Sigmoid colon (tissue), 7 donors: ENCODE measurements at places on chromosomes 12 and 14. TPM values are rescaled to one million over a fixed set of nuclear protein-coding genes. Genes with fewer than 3 reads are reported as not detected.

DNA sequence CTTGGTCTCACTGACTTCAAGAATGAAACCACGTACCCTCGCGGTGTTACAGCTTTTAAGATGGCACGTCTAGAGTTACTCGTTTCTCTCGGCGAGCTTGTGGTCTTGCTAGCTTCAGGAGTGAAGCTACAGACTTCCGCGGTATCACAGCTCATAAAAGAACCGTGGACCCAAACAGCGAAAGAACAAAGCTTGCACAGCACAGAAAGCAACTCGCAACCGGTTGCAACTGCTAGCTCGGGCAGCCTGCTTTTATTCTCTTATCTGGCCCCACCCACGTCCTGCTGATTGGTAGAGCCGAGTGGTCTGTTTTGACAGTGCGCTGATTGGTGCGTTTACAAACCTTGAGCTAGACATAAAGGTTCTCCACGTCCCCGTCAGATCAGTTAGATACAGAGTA lies 4.2 kb upstream of the CLEC4C start:
- H3K4me3 ChIP-seq, result no peak overlapping the region
- no peaks in the 10 kb centered on the region for H3K36me3 ChIP-seq
- DNase-seq, result no peak
- no peak overlapping the region for H3K27ac ChIP-seq

GRCh38 chr12:4538207-4539160 lies at the start of gene RAD51AP1:
RAD51AP1 (plus strand) TSS chr12:4538890; CDS start chr12:4538940, 50 bp downstream.
- peak; percentile 96 for DNase-seq
- no peaks in the 10 kb centered on the region for H3K4me1 ChIP-seq
- peak within 1 kb of the TSS; percentile 73 for H3K4me3 ChIP-seq
- peak within 1 kb of the TSS; percentile 86 for H3K27ac ChIP-seq
- H3K36me3 ChIP-seq, result peaks cover 23% of the 10 kb centered on the region

GRCh38 chr12:100926669-100927248 lies 132.2 kb downstream of the ANO4 start:
- H3K27me3 ChIP-seq, result no peaks in the 10 kb centered on the region
- H3K4me1 ChIP-seq, result no peaks in the 10 kb centered on the region
- DNase-seq, result no peak

DNA sequence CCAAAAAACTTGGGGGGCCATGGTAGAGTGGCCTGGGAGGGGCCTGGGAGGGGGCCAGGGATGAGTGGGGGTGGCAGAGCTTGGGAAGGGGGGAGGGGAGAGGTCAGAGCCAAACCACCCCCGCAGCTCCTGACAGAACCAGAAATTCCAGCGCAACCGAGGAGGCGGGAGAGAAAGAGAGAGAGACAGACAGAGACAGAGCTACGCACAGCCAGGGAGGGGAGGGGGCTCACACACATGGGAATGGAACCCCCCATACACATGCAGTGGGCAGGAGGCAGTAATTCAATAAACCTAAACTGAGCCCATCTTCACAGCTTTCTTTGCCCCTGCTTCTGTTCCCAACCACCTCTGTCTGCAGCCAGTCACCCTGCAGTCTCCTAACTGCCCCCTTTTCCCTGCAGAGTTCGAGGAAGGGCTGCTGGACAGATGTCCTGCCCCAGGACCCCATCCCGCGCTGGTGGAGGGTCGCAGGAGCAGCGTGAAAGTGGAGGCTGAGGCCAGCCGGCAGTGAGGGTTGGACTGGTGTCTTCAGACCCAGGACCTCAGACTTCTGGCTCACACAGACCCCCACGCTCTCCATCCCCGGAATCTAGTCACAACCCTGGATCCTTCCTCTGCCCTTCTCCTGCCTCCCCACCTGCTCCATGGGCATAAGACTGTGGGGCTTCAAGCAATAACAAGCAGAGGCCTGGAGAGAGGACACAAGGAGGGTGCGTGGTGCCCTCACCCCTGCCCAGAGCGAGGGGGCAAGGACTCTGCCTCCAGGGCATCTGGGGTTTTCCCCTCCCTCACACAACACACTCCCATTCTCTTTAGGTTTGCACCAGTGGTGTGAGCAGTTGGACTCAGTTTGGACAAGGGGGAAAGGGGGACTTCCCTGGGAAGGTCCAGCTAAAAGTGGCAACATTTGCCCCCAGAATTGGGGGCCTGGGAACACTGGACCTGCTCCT lies 5.6 kb downstream of the NAB2 start:
- peak overlapping the region; percentile 4 for H3K4me3 ChIP-seq
- peak overlapping the region; percentile 99 for H3K27ac ChIP-seq
- H3K4me1 ChIP-seq, result no peaks in the 10 kb centered on the region
- H3K27me3 ChIP-seq, result no peaks in the 10 kb centered on the region

DNA sequence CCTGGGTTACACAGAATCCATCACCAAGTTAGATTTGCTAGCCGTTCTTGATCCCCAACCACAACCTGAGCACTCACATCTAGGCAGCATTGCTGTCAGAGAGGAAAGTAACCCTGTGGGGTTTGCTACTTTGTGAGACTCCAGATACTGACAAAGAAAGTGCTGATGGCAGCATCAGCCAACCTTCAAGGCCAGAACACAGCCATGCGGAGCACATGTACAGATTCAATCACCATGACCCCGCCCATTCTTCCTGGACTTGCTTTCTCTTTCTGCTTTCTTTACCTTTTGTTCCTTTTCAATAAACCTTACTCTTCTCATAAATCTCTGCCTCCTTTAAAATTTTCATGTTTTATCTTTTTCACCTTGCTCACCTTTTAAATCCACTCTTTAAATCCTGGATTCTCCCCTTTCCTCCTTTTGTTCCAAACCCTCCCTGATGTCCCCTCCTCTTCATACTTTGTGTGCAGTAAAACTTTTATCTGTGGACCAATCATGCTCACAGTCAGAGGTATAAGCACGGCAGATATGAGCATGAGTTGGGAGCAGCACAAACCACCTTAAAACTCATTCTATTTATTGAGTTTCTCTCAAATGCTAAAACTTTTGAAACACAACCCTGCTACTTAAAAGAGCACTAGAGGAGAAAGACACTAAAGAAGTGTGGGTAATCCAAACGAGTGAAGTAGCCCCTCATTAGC lies 21.9 kb upstream of the CERS5 start:
- H3K27me3 ChIP-seq, result no peaks in the 10 kb centered on the region
- peaks cover 28% of the 10 kb centered on the region for H3K36me3 ChIP-seq
- H3K27ac ChIP-seq, result no peak overlapping the region
- no peak for DNase-seq
- H3K4me3 ChIP-seq, result no peak overlapping the region
- H3K4me1 ChIP-seq, result no peaks in the 10 kb centered on the region

GRCh38 chr14:77061630-77062257 lies 33.2 kb upstream of the IRF2BPL start:
- H3K27ac ChIP-seq, result no peak overlapping the region
- H3K36me3 ChIP-seq, result no peaks in the 10 kb centered on the region
- DNase-seq, result no peak
- no peaks in the 10 kb centered on the region for H3K4me1 ChIP-seq
- no peak overlapping the region for H3K4me3 ChIP-seq

GRCh38 chr12:212715-213526 lies 1.0 kb downstream of the SLC6A12 start:
- DNase-seq, result no peak
- no peak overlapping the region for H3K4me3 ChIP-seq
- no peaks in the 10 kb centered on the region for H3K36me3 ChIP-seq

- peak; percentile 71 for DNase-seq
- H3K27me3 ChIP-seq, result no peaks in the 10 kb centered on the region
- no peaks in the 10 kb centered on the region for H3K4me1 ChIP-seq
- no peak overlapping the region for H3K4me3 ChIP-seq
- peak overlapping the region; percentile 73 for H3K27ac ChIP-seq
- no peaks in the 10 kb centered on the region for H3K36me3 ChIP-seq
Observed at GRCh38 chr12:10395390-10395998, 5.7 kb upstream of the KLRK1 start.

- H3K4me3 ChIP-seq, result no peak overlapping the region
- H3K4me1 ChIP-seq, result no peaks in the 10 kb centered on the region
- no peaks in the 10 kb centered on the region for H3K27me3 ChIP-seq
- no peak for DNase-seq
- no peak overlapping the region for H3K27ac ChIP-seq
Observed at GRCh38 chr12:9244894-9245293, 36.7 kb upstream of the PZP start.

DNA sequence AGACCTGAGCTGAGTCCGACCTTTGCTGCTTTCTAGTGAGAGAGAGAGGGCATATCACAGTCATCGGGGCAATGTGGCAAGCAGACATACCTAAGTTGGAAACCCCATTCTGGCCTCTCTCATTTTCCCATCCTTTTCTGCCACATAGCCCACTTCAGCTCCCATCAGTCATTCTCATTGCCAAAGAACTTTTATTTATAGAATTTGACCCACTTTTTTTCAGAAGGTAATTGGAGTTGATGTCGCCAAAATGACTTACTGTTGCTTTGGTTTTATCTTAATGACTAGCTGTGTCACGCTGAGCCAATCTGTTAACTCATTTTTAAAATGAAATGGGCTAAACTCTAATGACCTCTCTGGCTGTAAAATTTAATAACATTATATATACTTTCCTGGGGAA lies 63.9 kb upstream of the RMST start:
- H3K27me3 ChIP-seq, result no peaks in the 10 kb centered on the region
- H3K4me3 ChIP-seq, result no peak overlapping the region
- no peaks in the 10 kb centered on the region for H3K36me3 ChIP-seq

DNA sequence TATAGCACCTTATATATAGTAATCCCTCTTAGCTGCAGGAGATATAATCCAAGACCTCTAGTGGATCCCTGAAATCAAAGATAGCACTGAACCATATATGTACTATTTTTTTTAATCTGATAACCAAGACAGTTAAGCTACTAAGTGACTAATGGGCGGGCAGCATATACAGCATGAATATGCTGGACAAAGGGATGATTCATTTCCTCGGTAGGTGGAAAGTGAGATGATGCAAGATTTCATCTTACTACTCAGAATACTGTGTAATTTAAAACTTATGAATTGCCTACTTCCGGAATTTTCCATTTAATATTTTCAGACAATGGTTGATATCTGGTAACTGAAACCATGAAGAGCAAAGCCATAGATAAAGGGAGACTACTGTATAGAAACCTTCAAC lies 36.2 kb downstream of the PRMT8 start:
- H3K36me3 ChIP-seq, result no peaks in the 10 kb centered on the region
- no peak overlapping the region for H3K27ac ChIP-seq
- no peak for DNase-seq
- no peaks in the 10 kb centered on the region for H3K4me1 ChIP-seq
- H3K4me3 ChIP-seq, result no peak overlapping the region

GRCh38 chr12:29992366-29992765 lies 208.6 kb upstream of the TMTC1 start:
- H3K27me3 ChIP-seq, result no peaks in the 10 kb centered on the region
- no peak overlapping the region for H3K4me3 ChIP-seq
- no peak for DNase-seq
- H3K27ac ChIP-seq, result no peak overlapping the region

DNA sequence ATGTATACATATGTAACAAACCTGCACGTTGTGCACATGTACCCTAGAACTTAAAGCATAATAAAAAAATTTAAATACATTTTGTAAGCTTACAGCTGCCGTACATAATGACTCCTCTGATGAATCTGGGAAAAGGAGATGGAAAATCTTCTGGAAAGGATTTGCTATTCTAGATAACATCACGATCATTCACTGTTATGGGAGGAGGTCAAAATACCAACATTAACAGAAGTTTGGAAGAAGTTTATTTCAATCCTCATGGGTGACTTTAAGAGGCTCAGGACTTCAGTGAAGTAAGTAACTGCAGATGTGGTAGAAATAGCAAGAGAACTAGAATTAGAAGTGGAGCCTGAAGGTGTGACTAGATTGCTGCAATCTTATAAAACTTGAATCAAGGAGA lies 172.2 kb downstream of the SLC16A7 start:
- H3K36me3 ChIP-seq, result no peaks in the 10 kb centered on the region
- H3K27ac ChIP-seq, result no peak overlapping the region
- H3K4me3 ChIP-seq, result no peak overlapping the region
- no peaks in the 10 kb centered on the region for H3K27me3 ChIP-seq
- no peaks in the 10 kb centered on the region for H3K4me1 ChIP-seq

GRCh38 chr12:91127751-91128150 lies 16.5 kb upstream of the LUM start:
- H3K4me3 ChIP-seq, result no peak overlapping the region
- DNase-seq, result no peak
- peak overlapping the region; percentile 53 for H3K27ac ChIP-seq
- H3K27me3 ChIP-seq, result no peaks in the 10 kb centered on the region
- no peaks in the 10 kb centered on the region for H3K36me3 ChIP-seq

DNA sequence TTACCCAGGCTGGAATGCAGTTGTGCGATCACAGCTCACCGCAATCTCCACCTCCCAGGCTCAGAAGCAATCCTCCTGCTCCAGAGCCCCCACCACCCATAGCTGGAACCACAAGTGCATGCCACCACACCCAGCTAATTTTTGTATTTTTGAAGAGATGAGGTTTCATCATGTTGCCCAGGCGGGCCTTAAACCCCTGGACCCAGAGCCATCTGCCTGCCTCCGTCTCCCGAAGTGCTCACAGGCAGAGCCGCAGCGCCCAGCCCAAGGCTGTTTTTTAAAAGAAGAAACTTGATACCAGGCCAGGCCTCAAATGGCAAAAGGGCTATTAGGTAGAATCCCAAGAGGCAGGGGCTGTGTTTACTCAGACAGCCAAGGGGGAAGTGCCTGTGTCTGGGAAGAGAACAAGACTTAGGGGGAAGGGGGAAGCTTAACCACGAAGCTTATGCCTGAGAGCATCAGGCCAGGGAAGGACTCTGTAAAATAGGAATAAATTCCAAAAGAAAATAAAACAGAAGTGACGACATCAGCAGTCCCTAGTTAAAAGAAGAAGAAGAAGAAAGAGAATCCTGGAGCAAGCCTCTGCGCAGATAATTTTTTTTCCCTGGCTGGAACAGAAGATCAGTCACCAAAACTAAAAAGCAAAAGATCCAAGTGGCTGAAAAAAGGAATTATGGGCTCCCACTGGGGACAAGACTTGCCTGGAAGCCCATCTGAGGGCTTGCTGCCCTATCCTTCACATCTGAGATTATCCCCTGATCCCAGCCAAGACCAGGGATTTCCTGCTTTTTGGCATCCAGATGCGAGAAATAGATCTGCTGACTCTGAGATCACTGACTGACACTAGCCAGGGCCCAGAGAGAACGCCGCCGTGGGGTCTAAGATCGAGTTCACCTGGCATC lies 170.5 kb downstream of the NDUFA12 start:
- H3K36me3 ChIP-seq, result no peaks in the 10 kb centered on the region
- no peak for DNase-seq
- no peaks in the 10 kb centered on the region for H3K27me3 ChIP-seq
- peak overlapping the region; percentile 76 for H3K27ac ChIP-seq

GRCh38 chr14:61080591-61081010 lies 99.6 kb downstream of the SLC38A6 start:
- no peaks in the 10 kb centered on the region for H3K4me1 ChIP-seq
- H3K36me3 ChIP-seq, result no peaks in the 10 kb centered on the region
- no peak overlapping the region for H3K27ac ChIP-seq
- H3K27me3 ChIP-seq, result no peaks in the 10 kb centered on the region
- no peak overlapping the region for H3K4me3 ChIP-seq

The WIF1 gene
- polyA plus RNA-seq, result not detected

The RDH5 gene
- 27.1 TPM for polyA plus RNA-seq

The ABCC9 gene
- polyA plus RNA-seq, result 0.23 TPM

The GUCY2C gene
- polyA plus RNA-seq, result 26.9 TPM

The FAM234B gene
- polyA plus RNA-seq, result 1.1 TPM

The CCDC197 gene
- polyA plus RNA-seq, result not detected

The CCNT1 gene
- 7.9 TPM for polyA plus RNA-seq

The ARMH4 gene
- polyA plus RNA-seq, result 0.60 TPM
